ENCODE measurements at places on chromosomes 4 and X.

DNA sequence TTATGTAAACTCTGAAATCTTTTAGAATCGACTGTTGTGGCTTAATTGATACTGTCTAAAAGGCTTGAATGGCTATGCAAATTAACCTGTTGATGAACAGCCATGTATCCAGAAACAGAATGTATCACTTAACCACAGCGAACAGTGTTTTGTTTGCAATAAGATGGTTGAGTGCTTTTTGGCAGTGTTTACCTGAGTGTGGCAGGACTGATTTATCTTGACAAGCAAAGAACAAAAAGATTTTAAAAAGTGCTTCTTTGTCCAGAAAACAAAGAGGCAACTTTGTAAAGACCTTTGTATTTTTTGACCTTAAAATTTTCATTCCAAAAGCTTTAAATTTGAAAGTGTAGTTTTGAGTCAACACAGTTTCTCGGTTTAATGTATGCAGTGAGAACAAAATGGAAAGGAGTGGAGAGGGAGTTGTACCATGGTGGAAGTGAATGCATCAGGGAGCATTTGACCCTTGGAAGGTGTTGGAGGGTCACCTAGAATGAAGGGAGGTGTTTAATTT is 18.0 kb downstream of the ARHGAP10 start:
- DNase-seq = no peak

GRCh38 chr4:48681856-48682255 is 98.2 kb downstream of the FRYL start:
- DNase-seq = no peak

GRCh38 chr4:96145601-96146000 is 305.7 kb downstream of the PDHA2 start:
- no peak for DNase-seq

GRCh38 chr4:31467781-31468180 is 747.6 kb downstream of the PCDH7 start:
- no peak for DNase-seq

DNA sequence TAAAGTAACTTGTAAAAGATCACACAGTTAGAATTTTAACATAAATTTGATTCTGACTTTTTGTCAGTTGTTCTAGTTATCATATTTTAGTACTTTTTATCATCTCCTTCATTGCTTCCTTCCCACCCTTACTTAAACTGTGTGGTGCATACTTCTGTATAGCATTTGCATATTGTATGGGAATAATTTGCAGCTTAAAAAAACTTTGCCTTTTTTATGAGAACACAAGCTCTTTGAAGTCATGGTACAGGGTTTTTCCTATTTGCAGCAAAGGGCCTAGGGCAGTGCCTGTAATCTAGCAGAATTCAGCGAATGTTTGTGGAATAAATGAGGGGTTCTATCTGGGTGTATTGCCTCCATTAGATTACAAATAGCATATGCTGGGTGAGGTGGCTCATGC is 41.6 kb downstream of the SYNPO2 start:
- no peak for DNase-seq

DNA sequence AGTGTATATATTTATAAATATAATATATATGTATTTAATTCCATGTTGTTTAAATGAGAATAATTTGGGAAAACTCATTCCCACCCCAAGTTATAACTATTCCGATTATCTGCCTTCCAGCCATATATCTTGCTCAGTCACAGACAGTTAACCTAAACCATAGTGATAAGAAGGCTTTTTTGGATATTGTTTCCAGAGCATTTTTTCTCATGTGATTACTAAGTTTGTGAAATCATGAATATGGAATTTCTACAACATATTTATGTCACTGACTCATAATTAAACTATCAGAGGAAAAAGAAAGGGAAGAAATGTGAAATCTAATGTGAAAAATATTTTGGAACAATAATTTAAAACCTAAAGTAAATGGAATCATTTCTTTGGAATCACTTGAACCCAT is 1163.5 kb upstream of the PABPC4L start:
- DNase-seq = no peak
